ENCODE measurements at places on chromosomes 5 and 9.

DNA sequence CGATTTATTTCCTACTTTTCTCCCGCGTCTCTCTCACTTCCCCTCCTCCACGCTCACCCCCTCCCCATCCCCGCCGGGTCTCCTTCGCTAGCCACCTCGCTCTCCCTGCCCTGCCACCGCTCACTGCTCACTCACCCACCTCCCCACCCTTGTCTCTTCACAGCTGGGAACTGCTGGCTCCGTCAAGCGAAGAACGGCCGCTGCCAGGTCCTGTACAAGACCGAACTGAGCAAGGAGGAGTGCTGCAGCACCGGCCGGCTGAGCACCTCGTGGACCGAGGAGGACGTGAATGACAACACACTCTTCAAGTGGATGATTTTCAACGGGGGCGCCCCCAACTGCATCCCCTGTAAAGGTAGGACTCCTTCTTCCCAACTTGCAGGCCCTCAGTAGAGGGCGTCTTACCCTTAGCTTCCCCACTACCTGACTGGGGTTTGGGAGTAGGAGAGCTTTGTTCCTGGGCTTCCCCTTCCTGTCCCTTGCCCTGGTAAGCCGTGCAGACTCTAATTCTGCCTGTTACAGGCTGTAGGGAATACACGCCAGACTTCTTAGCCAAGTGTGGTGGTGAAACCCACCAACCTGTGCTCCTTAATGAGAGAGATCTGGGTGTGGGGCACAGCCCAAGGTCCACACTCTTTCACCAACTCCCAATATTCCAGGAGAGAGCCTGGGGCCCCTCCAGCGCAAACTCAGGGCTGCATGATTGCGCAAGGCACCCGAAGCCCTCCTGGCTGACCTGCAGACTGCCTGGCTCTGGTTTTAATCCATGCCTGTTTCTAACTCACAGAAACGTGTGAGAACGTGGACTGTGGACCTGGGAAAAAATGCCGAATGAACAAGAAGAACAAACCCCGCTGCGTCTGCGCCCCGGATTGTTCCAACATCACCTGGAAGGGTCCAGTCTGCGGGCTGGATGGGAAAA is 2.5 kb downstream of the FST start:
- no peak for DNase-seq

DNA sequence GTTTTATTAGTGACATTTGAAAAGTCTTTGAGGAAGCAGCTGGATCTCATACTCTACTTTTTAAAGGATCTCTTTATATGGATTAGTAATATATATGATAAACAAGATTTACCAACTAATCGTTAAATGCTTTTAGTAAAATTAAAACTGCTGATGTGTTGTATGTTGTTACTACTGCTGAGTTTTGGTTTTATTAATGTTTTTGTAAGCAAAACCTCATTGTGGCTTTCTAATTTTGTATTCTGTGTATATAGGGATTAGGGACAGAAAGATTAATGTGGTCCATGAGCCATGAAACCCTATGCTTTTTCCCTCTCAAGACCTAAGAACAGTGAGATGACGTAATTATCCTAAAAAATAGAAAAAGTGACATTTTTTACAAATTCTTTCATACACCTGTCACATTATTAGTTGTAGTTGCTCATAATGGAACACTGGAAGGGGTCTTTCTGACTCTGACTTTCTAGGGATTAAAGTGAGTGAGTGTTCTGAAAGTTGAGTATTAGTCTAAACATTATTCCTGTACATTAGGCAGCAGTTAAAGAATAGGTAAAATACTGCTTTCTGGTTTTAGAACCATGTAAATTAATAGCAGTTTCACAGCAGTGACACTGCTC is 85.9 kb downstream of the SLC12A2 start:
- no peak for DNase-seq

DNA sequence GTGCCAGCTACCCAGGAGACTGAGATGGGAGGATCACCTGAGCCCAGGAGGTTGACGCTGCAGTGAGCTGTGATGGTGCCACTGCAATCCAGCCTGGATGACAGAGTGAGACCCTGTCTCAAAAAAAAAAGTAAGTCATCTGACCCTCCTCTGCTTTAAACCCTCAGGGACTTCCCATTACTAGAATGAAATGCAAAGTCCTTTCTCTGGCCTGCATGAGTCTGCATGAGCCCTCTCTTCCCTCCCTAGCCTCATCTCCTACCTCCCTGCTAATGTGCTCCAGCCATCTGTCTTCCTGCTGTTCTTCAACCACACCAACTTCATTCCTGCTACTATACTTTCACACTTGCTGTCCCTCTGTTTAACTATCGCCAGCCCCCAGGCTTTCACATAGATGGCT is 15.3 kb downstream of the IL5 start:
- no peak for DNase-seq

DNA sequence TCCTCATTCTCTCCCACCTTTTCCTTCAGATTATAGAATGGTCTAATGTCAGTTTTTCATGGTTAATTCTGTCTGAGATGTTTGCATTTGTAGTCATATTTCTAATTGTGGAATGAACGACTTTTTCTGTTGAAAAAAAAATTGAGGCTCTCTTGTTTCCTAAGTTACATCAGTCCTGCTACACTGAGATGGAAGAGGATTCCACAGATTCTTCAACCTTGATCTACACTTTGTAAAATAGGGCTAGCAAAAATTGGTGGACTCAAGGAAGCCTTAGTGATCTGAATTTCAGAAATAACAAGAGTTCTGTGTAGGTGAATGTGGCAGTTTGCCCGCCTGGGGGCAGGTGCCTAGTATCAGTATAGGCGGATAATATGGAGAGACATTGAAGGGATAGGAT is 51.9 kb downstream of the ERBIN start:
- DNase-seq = no peak

DNA sequence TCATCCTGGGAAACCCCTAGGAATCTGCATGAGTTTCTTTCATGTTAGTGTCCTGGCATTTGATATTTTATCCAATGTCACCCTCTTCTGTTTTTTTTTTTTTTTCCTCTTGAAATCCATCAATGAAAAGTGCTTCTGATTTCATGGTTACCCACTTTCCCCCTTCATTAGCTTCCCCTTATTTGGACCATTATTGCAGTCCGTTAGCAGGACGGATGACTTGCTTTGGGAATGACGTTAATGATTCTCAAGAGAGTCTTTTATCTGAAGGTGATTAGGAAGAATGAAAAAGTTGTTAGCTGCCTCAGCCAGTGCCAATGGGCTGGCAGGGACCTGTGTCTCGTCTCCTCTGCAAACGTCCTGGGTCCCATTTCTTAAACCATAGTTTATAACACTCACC is 134.7 kb downstream of the SEMA6A start:
- DNase-seq = no peak

DNA sequence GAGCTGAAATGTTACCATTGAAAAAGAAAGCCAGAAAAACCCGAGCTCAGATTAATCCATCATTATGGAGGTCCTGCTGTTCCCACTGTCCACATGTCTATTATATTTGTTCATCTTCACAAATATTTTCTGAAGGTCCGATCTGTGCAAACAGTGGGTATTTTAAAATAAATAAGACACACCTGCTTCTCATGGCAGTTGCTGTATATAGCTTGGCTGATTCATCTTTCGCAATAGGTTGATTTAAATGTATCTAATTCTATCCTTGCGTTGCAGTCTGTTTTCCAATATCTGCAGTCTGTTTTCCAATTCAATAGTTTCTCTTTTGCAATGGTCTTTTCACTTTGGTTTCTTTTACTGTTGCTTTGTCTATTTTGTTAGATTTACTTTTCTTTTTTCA is 87.4 kb upstream of the PCA3 start:
- no peak for DNase-seq

GRCh38 chr5:115402822-115403577 is 106.5 kb upstream of the CCDC112 start:
- no peak for DNase-seq

- DNase-seq = no peak
Observed at GRCh38 chr5:148543727-148544126, 110.6 kb downstream of the HTR4 start.

Measured in cortex of kidney (tissue), 1 donor.